ENCODE measurements at places on chromosomes 2 and 18.

GRCh38 chr2:173101687-173102086, 26.0 kb downstream of the MAP3K20 start:
- DNase-seq = no peak

DNA sequence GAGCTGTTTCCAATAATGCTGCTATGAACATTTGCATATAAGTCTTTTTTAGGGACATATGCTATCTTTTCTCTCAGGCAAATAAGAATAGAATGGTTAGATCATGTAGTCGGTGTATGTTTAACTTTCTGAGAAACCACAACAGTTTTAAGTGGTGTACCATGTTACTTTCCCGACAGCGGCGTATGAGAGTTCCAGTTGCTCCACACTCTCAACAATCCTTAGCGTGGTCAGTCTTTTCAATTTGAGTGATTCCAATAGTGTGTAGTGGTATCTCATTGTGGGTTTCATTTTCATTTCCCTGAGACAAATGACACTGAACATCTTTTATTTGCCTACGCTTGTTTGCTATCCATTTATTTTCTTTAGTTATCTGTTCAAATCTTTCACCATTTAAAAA, 149.5 kb downstream of the ACOXL start:
- DNase-seq = no peak

DNA sequence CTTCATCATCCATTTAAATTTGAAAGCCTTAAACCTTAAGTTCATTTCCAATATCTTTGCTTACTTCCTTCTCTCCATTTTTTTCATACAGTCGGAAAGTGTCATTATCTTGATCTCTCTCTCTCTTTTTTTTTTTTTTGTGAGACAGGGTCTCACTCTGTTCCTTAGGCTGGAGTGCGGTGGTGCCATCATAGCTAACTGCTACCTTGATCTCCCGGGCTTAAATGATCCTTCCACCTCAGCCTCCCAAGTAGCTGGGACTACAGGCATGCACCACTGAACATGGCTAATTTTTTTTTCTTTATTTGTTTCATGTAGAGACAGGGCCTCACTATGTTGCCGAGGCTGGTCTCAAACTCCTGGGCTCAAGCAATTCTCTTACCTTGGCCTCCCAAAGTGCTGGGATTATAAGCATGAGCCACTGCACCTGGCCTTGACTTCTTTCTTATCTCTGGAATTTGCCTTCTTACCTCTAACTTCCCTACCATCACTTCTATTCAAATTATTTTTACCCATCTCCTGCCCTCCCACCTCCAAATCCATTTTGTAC, 222.2 kb downstream of the MYCN start:
- DNase-seq = no peak

- DNase-seq = no peak
Measured at GRCh38 chr2:146385031-146385430, 1459.8 kb upstream of the ACVR2A start.

DNA sequence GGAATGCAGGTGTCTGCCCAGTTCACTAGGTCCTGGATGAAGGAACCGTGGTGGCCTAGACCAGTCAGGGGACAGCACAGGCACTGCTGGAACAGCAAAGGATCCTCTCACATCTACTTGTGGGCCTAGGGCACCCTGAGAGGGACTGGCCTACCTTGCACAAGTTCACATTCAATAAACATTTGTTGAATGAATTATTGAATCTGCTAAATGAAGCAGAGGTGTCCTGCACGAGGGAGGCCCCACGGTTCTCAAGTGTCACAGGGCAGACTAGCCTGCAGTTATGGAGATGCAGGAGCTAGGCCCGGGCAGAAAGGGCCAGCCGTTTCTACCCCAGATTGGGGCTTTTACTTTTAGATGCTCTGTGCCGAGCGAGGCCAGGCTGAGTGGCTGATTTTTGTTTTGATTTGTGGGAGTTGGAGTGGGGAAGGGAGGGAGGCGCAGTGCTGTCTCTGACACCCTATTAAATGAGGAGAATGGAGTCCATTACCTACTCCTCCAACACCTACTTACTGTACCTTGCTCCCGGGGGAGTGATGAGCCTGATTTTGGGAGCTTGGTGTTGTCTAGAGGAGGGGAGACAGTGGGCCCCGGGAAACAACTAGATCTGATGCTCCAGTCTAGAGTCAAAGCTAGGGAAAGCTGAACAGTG, 18.4 kb downstream of the SH2D6 start:
- DNase-seq = no peak

DNA sequence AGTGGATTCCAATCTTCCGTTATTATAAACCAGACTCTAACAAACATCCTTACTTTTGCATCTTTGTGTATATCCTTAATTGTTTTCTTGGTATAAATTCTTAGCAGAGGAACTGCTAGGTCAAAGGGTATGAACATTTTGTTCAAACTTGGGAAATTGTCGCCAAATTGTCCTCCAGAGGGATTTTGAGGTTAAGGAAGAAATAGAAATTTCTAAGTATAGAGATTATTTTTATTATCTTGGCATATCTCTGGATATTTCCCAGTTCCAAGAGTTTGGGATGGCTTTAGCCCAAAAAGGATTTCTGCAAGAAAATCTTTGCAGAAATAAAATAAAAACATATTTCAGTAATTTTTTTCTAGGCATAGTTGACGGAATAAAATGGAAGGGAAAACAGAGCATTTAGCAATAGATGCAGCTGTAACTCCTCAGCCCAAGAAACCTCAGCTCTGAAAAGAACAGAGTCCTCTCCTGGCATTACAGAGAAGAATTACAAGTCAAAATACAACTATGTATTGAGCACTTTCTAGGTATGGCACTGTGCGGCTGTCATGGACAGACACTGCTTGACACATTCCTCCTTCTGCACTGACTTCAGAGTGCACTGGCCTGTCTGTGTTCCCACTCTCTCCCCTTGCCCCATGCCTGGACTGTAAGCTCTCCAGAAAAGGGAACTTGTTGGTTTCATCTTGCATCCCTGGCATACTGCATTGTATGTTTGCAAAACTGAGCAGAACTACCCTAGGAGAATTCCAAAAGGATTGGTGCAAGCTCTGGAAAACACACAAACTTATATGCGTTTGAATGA, 117.3 kb upstream of the STON1 start:
- DNase-seq = no peak

DNA sequence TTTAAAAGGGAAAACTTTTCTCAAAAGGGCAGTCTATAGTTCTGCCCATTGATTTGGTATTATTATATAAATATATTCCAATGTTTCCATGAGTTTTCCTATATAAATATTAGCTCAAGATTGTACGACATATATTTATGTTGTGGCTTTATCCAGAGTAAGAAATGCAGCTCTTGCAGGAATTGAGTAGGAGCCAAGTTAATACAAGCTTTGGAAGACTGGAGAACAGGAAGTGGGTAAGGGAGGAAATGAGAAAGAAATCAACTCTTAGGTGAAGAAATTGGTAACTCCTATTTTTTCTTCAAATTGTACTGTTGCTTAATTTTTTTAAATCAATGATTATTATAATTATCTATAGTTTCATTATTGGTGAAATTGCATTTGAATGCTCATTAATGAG, 105.4 kb upstream of the FAM117B start:
- DNase-seq = no peak

Data from NCI-H748 treated with DMSO at 0.1 percent for 48 hours (cell line).